DND-41 (cell line): ENCODE measurements at places on chromosomes 5 and 9.

DNA sequence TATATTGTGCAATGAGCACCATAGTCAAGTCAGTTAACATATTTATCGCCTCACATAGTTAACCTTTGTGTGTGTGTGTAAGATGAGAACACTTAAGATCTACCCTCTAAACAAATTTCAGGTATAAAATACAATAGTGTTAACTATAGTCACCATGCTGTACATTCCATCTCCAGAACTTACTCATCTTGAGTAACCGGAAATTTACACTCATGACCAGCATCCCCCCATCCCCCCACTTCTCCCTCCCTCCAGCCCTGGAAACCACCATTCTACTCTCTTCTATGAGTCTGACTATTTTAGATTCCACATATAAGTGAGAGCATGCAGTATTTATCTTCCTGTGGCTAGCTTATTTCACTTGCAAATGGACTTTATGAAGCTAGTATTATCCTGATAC, 40.3 kb downstream of the ZNF354A start:
- no peak overlapping the region for H3K4me3 ChIP-seq
- H3K4me1 ChIP-seq: no peaks in the 10 kb centered on the region
- no peak for DNase-seq
- H3K27ac ChIP-seq: no peak overlapping the region
- H3K27me3 ChIP-seq: no peaks in the 10 kb centered on the region
- H3K36me3 ChIP-seq: no peaks in the 10 kb centered on the region

GRCh38 chr9:94864862-94865509, 138.5 kb downstream of the AOPEP start:
- peaks cover 31% of the 10 kb centered on the region for H3K4me1 ChIP-seq
- H3K27me3 ChIP-seq: no peaks in the 10 kb centered on the region
- no peak overlapping the region for H3K27ac ChIP-seq
- H3K36me3 ChIP-seq: no peaks in the 10 kb centered on the region
- DNase-seq: no peak
- H3K4me3 ChIP-seq: no peak overlapping the region

- no peak for DNase-seq
- H3K4me1 ChIP-seq: no peaks in the 10 kb centered on the region
- H3K4me3 ChIP-seq: no peak overlapping the region
- H3K36me3 ChIP-seq: no peaks in the 10 kb centered on the region
- no peaks in the 10 kb centered on the region for H3K27me3 ChIP-seq
Observed at GRCh38 chr9:112520656-112521055, 34.0 kb downstream of the KIAA1958 start.

DNA sequence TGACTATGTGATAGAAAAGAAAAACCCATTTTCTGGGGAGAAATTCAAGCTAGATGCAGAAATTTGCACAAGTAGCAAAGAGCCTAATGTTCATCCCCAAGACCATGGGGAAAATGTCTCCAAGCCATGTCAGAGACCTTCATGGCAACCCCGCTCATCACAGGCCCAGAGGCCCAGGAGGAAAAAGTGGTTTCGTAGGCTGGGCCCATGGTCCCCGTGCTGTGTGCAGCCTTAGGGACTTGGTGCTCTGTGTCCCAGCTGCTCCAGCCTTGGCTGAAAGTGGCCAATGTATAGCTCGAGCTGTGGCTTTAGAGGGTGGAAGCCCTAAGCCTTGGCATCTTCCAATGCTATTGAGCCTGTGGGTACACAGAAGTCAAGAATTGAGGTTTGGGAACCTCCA, 711.2 kb upstream of the ZNF608 start:
- DNase-seq: no peak
- H3K27ac ChIP-seq: no peak overlapping the region
- peaks cover 7% of the 10 kb centered on the region for H3K4me1 ChIP-seq
- no peaks in the 10 kb centered on the region for H3K36me3 ChIP-seq

GRCh38 chr5:42749020-42749419, 7.6 kb upstream of the CCDC152 start:
- DNase-seq: no peak
- H3K4me3 ChIP-seq: no peak overlapping the region
- H3K36me3 ChIP-seq: no peaks in the 10 kb centered on the region
- H3K27ac ChIP-seq: no peak overlapping the region

- no peaks in the 10 kb centered on the region for H3K27me3 ChIP-seq
- DNase-seq: no peak
- no peaks in the 10 kb centered on the region for H3K4me1 ChIP-seq
Observed at GRCh38 chr9:134375430-134376385, 49.5 kb downstream of the RXRA start.

DNA sequence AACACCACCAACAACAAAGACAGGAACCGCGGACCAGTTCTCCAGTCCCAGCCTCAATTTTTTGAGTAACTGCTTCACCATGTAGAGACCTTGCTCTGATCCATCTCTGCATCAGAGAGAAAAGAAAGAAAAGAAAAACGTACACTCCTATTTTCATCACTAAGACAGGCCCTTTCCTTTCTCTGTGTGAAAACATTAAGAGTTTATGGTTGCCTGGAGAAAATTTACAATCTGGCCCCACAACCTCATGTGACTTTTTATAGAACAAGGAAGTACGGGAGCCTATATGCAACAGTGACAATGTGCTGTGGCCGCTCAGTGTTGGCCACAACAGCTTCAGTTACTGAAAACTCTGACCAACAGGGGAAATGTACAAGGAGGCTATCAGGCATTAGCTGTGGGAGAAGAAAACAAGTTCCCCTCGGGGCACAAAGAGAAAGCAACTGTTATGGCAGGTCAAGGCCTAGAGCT, 272.9 kb upstream of the PTGER4 start:
- no peaks in the 10 kb centered on the region for H3K36me3 ChIP-seq
- peak overlapping the region; percentile 67 for H3K27ac ChIP-seq
- H3K4me3 ChIP-seq: no peak overlapping the region

- H3K36me3 ChIP-seq: no peaks in the 10 kb centered on the region
- H3K27ac ChIP-seq: no peak overlapping the region
- H3K27me3 ChIP-seq: peaks cover 9% of the 10 kb centered on the region
- no peak for DNase-seq
- H3K4me1 ChIP-seq: no peaks in the 10 kb centered on the region
Observed at GRCh38 chr5:148856424-148856823, 30.0 kb downstream of the ADRB2 start.

DNA sequence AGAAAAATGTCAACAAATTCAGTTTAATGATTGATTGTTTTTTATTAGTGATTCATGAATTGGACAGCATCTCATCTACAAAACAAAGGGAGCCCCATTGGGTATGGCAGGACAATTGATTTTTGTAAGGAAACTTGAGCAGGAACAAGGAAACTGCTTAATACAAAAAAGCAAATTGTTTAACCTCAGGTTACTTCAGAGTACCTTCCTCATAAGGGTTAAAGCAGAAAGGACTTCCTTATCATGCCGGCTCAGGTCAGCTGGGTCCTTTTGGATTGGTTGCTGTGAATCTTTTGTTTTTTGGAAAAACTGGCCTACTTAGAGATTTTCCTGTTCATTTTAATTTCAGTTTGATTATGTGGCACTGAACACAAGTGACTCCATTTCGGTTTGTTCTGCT, 211.8 kb downstream of the ARRDC3 start:
- DNase-seq: no peak
- H3K27ac ChIP-seq: no peak overlapping the region
- no peaks in the 10 kb centered on the region for H3K36me3 ChIP-seq
- H3K4me1 ChIP-seq: no peaks in the 10 kb centered on the region

GRCh38 chr5:113875096-113875495, 361.6 kb downstream of the YTHDC2 start:
- no peaks in the 10 kb centered on the region for H3K36me3 ChIP-seq
- peaks cover 2% of the 10 kb centered on the region for H3K27me3 ChIP-seq
- no peak overlapping the region for H3K27ac ChIP-seq
- no peak overlapping the region for H3K4me3 ChIP-seq

GRCh38 chr5:60232036-60232795, 338.7 kb upstream of the PDE4D start:
- H3K4me1 ChIP-seq: no peaks in the 10 kb centered on the region
- H3K27ac ChIP-seq: no peak overlapping the region
- H3K4me3 ChIP-seq: no peak overlapping the region
- no peaks in the 10 kb centered on the region for H3K27me3 ChIP-seq
- no peaks in the 10 kb centered on the region for H3K36me3 ChIP-seq

- H3K4me3 ChIP-seq: no peak overlapping the region
- no peaks in the 10 kb centered on the region for H3K4me1 ChIP-seq
Observed at GRCh38 chr5:35229076-35230037, 930 bp downstream of the PRLR start.

GRCh38 chr5:73136055-73136562, 15.7 kb downstream of the TMEM171 start:
- no peak overlapping the region for H3K27ac ChIP-seq
- peaks cover 5% of the 10 kb centered on the region for H3K27me3 ChIP-seq
- H3K36me3 ChIP-seq: no peaks in the 10 kb centered on the region
- DNase-seq: no peak

GRCh38 chr9:134025606-134026541, 593 bp downstream of the BRD3OS start:
- peaks cover 19% of the 10 kb centered on the region for H3K4me1 ChIP-seq
- peak overlapping the region; percentile 76 for H3K4me3 ChIP-seq
- DNase-seq: peak; percentile 64
- H3K27ac ChIP-seq: peak overlapping the region; percentile 50; the same call in 1 of the 2 replicates
- no peaks in the 10 kb centered on the region for H3K27me3 ChIP-seq

DNA sequence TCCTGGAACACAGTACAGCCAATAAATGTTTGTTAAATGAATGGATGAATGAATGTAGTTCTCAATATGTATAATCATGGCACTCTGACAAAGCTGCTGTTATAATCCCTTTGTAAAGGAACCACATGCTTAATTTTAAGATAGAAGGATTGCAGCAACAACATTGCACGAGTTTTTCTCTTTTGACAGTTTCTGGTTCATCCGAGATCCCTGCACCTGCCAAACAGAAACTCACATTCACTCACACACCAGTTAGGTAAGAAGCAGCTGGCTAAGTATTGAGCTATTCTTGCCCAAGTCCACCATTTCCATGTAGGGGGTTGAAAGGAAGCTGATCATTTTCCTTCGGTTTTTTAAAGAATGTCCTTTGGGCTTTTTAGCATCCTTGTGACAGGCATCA, 133.7 kb upstream of the MAP1B start:
- peaks cover 3% of the 10 kb centered on the region for H3K27me3 ChIP-seq
- no peaks in the 10 kb centered on the region for H3K4me1 ChIP-seq
- no peak for DNase-seq
- no peaks in the 10 kb centered on the region for H3K36me3 ChIP-seq
- H3K4me3 ChIP-seq: no peak overlapping the region

DNA sequence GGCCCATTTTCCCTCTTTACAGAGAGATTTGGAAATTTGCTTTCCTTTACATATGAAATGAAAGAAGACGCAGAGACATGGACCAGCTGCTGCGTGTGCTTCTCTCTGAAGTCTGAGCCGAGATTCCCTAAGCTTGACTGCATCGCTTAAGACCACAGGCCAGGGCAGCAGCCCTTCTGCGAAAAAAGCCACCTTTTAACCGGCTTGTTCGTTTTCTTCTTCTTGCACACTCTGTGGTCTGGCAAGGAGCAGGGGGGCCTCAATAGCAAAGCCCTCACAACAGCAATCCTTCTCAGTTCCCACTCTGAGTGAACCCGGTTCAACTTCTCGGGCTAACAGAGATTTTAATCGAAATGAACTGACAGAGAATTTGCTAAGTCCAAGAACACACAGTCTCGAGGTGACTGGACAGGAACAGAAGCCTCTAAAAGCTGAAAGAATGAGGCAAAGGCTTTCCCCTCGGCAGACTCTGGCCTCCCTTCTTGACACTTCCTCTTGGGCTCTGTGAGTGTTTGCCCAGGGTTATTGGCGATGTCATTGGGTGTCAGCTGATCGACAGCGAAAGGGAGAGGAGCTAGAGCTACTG, 512.9 kb upstream of the KLF4 start:
- no peaks in the 10 kb centered on the region for H3K36me3 ChIP-seq
- no peaks in the 10 kb centered on the region for H3K27me3 ChIP-seq
- H3K4me3 ChIP-seq: no peak overlapping the region

DNA sequence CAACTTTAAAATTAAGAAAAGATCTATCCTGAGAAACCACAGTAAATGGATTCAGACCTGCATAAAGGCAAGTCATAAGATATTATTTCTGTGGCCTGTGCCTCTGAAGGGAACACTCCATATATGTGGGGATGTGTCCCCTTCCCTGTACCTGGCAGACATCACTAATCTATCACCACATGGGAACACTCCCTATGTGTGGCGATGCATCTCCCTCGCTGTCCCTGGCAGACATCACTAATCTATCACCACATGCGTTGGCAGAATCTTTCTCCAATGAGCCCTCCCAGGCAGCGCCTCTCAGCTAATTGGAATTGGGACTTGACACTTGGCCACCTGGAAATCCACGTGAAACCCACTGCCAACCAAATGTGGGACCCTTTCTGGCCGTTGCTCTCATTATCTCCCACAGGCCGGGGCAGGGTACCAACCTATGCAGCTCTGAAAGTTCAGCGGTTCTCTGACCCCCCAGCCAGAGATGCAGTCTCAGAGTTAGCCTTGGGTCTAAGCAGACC, 25.2 kb upstream of the ASS1 start:
- H3K36me3 ChIP-seq: no peaks in the 10 kb centered on the region
- no peak overlapping the region for H3K4me3 ChIP-seq
- H3K27me3 ChIP-seq: no peaks in the 10 kb centered on the region
- no peak for DNase-seq

DNA sequence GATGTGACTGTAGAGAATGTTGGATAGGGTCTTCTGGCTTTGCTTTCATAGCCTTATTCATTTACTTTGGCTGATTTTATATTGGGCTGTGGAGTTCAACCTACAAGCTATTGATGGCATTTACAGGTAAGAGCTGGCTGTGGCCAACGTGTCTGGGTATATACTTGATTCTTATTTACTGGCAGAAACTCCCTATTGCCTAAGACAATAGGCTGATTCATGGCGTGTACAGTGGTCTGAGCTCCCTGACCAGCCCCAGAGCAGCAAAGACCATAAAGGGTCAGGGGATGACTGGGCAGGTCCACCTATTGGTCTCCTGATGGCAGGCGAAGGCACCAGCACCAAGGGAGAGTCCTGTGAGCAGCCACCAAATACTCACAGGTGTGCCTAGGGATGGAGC, 190.2 kb upstream of the DMRTA1 start:
- no peaks in the 10 kb centered on the region for H3K4me1 ChIP-seq
- no peak for DNase-seq
- H3K4me3 ChIP-seq: no peak overlapping the region
- H3K36me3 ChIP-seq: no peaks in the 10 kb centered on the region
- H3K27ac ChIP-seq: no peak overlapping the region

DNA sequence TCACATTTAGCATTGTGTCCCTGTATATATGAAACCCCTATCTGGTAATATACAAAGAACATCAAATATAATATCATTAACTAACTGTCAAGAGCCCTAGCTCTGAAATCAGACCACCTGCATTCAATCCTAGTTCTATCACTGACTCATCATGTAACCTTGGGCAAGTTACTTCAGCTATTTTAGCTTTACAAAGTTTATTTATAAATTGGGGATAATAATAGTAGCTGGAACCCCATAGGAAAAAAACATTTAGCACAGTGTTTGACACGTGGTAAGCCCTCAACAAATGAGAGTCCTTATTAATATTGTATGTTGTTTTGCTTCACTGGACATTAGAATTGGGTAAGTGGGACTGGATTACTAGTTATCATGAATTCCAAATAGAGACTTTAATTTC, 157.5 kb downstream of the EBF1 start:
- no peaks in the 10 kb centered on the region for H3K36me3 ChIP-seq

DNA sequence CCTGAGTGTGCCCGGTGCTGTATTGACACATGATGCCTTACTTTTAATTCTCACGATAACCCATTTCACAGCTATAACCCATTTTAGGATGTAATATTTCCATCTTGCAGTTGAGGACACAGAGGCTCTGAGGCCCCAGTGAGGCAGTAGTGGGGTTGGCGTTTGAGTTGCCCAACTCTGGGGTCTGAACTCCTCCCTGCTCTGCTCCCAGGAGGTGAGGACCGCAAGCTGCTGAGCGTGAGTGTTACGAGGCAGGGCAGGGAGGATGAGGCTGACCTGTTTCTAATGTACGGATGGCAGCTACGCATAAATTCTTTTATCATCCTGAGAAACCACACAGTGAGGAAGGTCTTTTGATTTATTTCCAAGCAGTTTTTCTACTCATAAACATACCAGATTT, 11.4 kb downstream of the LRRC8A start:
- DNase-seq: no peak
- H3K4me3 ChIP-seq: no peak overlapping the region
- no peaks in the 10 kb centered on the region for H3K27me3 ChIP-seq
- H3K36me3 ChIP-seq: peaks cover 44% of the 10 kb centered on the region
